Lung microvascular endothelial cell (primary cell): ENCODE measurements at places on chromosomes 3 and 15. TPM values are rescaled to one million over a fixed set of nuclear protein-coding genes. Genes with fewer than 3 reads are reported as not detected.

DNA sequence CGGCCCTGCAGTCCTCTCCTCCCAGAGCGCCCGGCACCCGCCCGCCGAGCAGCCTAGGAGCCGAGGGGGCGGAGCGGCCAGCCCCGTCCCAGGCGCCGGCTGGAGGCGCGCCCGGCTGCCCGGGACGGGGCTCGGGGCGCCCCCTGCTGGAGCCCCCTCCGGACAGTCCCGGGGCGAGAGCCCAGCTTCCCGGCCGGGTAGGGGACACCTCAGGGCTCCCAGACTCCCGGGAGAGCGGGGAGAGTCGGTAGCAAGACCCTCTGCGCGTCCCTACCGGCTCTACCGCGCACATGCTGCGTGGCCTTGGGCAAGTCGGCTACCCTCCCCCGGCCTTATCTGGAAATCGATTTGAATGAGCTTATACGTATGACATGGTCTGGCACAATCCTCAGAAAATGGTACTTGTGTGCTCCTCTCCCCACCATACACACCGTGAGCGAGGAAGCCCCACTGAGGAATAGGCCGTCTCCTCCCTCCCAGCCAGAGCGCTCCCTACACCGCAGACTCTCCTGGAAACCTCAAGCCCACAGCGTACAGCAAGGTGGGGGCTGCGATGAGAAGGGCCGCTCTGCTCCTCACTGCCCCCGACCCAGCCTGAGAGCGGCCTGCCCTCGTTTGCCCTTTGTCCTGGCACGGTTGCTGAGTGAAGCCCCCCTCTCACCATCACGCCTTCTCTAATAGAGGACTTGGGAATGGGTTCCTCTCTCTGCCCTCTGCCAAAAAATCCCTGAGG lies at the start of gene DAPK2:
Gene DAPK2, minus strand, starts transcription at position 65 of the 733 bp plus-strand sequence. CDS start 6,224 bp downstream, outside the sequence.
- peak; percentile 67 for DNase-seq

- peak; percentile 84 for DNase-seq
These were observed 140.4 kb upstream of the CGNL1 start for GRCh38 chr15:57235873-57236272.

DNA sequence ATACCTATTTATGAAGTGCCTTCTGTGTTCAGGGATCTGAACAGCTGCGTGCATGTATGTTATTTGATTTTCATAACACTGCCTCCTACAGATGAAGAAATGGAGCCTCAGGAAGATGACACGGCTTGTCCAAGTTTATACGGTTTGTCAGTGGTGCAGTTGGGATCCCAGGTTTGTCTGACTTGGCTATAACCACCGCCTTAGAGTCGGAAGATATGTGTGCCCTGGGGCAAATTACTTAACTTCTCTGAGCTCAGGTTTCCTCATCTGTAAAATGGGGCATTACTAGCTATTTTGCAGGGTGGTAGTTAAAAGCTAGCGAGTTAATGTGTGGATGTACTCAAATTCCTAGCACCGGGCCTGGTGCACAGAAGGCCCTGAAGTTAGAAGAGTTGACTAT lies 54.1 kb upstream of the ANP32A start:
- DNase-seq: no peak

DNA sequence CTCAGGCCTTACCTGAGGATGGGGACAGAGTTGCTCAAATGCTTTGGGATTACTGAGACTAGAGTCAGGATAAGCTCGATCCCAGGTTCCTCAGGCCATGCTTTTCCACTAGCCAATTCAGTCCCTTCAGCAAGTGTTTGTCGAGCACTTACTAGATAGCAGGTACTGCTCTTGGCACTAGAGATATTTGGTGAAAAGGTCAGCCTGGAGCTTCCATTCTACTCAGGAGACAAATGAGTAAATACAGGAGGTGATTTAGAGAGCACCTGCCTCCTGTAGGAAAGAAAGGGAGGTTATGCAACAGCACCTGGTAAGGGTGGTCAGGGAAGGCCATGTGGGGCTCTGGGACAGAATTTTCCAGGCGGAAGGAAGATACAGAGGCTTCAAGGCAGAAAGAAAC lies 99.9 kb downstream of the CACNA1D start:
- no peak for DNase-seq

- DNase-seq: peak; percentile 40
These were observed 384.5 kb upstream of the IL12A start for GRCh38 chr3:159604151-159604581.

- no peak for DNase-seq
These were observed 289 bp downstream of the PCSK6 start for GRCh38 chr15:101489237-101489598.

Gene PPP2R3A
- total RNA-seq: 3.2 and 5.2 TPM in 2 replicates

Gene PPM1L
- total RNA-seq: 0.44 and 0.99 TPM in 2 replicates

Gene KCNAB1
- total RNA-seq: 0.65 and 2.0 TPM in 2 replicates
